ENCODE measurements at places on chromosomes 7 and 10.

DNA sequence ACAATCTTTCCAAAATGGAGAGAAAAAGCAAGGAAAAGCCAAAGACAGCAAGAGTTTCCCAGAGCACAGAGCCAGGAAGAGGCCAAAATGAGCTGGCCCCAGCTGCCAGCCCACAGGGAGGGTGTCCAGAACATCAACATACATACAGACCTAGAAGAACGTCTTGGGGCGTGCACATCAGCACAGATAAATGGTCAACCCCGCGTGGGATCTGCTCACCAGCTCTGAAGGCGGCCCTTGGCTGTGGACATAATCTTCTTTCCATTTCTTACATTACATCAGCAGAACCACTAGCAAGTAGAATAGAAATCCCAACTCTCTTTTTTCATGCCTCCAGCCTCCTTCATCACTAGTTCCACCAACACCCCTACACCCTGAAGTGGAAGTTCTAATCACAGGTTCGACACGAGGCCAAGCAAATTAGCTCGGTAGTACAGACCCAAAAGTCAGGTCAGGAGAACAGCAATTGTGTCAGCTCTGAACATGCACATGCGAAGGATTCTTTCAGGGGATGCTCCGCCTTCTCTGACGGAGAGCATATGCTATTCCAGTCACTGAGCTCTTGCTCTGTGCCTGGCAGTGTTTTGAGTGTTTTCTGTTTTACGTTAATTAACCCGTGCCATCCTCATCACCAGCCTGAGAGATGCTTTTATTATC is 16.4 kb downstream of the SH3PXD2A start:
- no peak for DNase-seq

DNA sequence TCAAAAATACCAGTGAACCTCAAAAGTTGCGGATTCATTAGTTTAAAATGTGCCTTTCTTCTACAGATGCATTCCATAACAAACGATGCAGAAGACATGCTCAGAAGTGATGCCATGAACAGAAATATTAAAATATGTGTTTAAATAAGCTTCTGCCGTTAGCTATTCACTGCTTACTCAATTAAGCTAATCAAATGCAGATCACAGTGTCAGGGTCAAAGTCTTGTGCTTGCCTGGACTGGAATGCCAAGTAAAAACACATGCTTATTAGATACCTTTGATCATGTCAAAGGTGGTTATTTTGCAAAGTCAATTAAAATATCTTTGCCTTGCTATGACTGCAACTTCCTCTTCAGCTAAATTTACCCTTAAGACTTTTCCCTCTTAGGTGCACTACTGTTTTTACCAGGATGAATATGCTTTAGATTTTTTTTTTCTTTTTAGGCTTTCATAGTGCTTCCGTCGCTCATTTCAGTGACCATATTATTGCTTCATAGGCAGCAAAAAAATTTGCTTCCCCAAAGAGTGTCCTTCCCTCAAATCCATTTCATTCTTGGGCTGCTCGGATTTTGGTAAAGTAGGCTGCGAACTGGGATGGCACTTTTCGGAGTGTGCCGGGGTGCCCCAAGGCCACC is 905 bp downstream of the ASB13 start:
- DNase-seq: no peak

- no peak for DNase-seq
Observed at GRCh38 chr7:23196306-23196705, 14.5 kb downstream of the NUP42 start.

DNA sequence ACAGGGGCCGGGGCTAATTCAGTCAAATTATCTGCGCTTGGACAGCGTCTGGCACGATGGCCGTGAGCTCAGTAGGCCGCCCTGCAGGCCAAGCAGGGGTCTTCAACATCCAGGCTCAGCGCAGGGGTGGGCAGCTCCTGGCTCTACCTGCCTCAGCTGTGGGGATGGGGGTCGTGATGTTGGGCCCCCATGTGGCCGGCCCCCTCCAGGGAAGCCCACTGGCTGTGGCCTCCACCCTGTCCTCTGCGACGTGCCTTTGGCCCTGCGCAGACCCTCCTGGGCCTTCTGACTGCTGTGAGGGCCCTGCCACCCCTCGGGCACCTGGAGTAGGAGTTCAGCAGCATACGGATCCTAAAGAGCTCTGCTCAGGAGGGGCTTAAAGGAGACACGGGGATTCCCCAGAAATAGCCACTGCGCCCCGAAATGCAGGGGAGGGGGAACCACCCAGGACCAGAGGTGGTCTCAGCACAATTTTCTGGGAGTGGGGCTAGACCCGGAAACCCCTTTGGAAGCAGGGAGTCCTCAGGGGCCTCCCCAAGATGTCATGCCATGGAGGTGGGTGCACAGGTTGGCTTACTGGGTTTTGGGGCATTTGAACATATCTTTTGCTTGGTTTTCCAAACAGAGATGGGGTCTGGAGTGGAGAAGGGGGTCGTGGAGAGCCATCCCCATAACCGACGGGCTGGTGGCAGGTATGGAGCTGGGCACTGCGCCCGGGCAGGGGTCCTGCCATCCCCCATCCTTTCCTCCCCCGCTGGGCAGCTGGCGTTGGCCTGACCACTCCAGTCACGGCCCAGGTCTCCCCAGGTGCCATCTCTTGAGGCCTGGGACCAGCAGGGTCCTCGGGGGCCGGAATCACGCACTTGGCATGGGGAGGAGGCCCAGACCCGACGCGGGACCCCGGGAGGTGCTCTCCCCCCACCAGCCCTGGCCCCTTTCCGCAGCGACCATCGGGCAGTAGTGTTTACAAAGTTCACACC is 4.0 kb upstream of the ADAP1 start:
- no peak for DNase-seq

GRCh38 chr10:8444630-8445029 is 390.1 kb downstream of the GATA3 start:
- no peak for DNase-seq

GRCh38 chr7:147711447-147711846 is 879.1 kb upstream of the C7orf33 start:
- no peak for DNase-seq

GRCh38 chr10:123535386-123535785 is 130.8 kb upstream of the GPR26 start:
- DNase-seq: no peak

GRCh38 chr10:71981876-71982230 is 17.7 kb downstream of the CHST3 start:
- DNase-seq: no peak

- no peak for DNase-seq
Observed at GRCh38 chr10:75136346-75136745, 24.9 kb downstream of the SAMD8 start.

GRCh38 chr7:5758753-5759335 is 22.6 kb downstream of the RNF216 start:
- no peak for DNase-seq

DNA sequence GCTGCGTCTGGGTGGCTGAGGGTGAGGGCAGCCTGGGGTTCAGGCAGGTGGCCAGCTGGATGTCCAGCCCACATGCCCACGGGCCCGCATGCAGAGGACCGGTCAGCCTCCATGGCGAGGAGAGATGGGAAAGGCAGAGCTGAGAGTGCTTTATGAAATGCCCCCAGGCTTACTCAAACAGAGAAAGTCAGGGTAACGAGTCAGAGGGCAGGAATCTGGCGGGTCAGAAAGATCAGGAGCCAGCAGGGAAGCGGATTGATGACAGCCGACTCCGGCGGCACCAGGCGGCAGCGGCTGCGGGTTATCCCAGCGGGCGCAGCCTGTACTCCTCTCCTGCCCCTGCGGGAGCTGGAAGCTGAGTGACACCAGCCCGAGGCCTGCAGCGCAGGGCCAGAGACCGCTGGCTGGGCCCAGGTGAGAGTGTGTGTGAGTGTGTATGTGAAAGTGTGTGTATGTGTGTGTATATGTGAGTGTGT is 13.4 kb downstream of the SLC13A4 start:
- DNase-seq: no peak

DNA sequence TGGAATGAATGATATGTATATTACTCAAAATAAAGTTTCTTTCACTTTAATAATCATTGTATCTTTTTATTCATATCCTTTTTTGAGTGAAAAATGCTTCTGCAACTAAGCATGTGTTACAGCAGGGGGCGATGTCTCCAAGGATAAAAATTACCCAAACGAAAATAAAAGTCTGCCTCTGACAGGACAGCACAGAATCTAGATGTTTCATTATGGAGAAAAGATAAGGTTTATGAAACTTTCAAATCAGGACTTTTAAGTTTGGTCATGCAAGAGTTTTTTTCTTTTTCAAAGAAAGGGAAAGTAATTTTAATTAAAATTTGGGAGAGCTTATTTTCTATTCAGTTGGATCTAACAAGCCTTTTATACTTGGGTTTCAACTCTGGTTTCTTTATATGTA is 48.4 kb downstream of the TES start:
- DNase-seq: no peak

DNA sequence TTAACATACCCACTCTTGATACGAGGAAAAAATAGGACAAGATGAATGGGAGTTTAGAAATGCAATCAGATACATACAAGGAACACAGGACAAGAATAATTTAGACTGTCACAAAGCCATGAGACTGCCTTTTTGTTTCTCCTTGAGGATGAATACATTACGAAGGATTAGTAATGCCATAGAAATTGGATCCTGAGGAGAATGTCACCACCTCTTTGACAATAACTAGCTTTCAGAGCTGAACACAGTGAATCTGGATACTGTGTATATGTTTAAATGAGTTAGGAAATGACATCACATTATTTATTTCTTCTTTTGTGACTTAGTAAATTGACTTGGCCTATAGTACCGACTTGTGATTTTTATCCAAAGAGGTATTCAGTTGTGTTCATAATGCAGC is 596.3 kb upstream of the CNTNAP2 start:
- no peak for DNase-seq

DNA sequence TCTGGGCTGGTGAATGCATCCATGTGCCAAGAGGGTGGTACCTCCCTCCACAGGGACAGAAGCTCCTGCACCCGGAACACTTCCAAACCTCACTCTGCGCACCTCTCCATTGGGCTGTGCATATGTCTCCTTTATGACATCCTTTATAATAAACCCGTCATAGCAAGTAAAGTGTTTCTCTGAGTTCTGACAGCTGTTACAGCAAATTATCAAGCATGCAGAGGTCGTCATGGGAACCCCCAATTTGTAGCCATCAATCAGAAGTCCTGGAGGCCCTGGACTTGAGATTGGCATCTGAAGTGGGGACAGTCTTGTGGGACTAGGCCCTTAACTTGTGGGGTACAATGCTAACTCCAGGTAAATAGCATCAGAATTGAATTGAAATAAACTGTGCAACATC is 29.4 kb upstream of the PARD3 start:
- DNase-seq: no peak

DNA sequence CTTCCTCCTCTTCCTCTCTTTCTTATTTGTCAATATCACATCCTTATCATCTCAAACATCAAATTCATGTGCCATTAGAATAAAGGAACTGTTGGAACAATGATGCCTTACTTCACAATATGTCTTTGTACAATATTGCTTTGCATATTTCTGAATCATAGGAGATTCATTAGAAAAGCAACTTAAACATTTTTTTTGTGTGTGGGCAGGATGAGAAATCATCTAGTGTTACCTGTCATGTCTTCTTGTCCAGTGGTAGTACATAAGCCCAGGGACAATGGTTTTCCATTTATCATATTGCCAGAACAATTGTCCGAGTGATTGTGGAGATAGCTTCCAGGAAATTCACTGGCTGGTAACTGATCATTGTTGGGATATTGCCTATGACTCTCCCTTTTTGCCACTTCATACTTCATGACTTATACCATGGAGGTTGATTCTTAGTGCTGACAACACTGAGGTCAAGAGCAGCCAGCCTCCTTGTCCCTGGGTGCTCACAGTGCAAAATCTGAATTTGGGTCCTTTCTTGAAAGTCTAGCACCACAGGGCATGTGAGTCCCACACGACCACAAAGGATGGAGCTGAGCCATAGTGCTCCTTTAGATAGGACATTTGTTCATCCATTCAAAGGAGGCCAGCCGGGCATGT is 215.0 kb downstream of the MDFIC start:
- DNase-seq: no peak

- no peak for DNase-seq
Observed at GRCh38 chr7:4195660-4196059, 486.4 kb upstream of the FOXK1 start.

- DNase-seq: no peak
Observed at GRCh38 chr7:132757783-132758182, 181.5 kb upstream of the PLXNA4 start.

- no peak for DNase-seq
Observed at GRCh38 chr10:79283616-79284015, 63.7 kb upstream of the PPIF start.

DNA sequence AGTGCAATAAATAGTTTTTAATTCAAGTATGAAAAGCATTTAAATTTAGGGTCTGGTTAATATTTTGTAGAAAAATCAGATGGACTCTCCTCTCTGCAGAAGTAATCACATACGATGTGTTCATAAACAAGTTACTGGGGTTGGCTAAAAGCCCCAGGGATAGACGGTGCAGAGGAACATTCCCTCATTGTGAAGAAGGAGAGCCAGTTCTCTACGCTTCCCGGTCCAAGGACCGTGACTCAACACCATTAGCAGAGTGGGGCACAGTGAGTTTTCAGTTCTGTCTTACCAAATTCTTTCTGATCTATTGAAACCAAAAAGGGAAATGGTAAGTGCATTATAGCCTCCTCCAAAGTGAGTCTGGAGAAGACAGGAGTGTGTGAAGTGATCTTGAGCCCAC is 327.8 kb downstream of the WDR37 start:
- DNase-seq: no peak

GRCh38 chr7:142632271-142633134 is 116.8 kb upstream of the PRSS1 start:
- DNase-seq: peak; percentile 26

DNA sequence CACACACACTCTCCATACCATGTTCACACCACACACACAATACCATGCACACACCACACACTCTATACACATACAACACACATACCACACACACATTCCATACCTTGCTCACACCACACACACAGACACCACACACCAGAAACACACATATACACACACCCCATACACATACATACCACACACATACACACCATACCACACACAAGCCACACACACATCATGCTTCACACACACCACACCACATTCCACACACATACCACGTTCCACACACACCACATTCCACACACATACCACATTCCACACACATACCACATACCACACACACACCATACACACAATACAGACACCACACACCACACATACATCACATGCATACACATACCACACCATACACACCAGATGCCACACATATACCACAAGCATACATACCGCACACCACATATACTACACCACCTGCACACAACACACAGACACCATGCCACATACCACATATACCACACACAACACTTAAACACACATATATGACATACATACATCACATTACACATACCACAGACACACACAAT is 282.7 kb downstream of the POU6F2 start:
- DNase-seq: no peak

DNA sequence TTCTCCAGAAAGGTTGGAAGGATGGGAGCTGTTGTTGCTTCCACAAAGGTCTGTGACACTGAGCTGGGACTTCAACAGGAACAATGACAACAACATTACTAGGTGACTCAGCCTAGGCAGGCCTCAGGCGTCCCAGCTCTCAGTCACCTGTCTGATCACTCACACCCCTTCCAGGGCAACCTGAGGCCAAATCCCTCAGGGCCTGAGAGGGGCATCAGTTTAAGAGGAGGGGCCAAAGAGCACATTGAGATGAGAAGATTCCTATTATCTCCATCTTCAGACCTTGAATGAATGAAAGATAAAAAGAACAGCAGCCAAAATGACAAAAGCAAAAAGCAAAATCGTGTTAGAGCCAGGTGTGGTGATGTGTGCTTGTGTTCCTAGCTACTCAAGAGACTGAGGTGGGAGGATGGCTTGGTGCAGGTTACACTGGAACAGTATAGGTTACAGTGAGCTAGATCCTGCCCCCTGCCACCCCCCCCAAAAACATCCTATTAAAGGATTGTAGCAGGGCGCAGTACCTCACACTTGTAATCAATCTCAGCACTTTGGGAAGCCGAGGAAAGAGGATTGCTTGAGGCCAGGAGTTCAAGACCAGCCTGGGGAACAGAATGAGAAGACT is at the start of gene ATG9B:
Gene ATG9B, minus strand, starts transcription at position 60 of the 622 bp plus-strand sequence. CDS start 71 bp downstream, outside the sequence.
- DNase-seq: no peak

All from activated CD4-positive, CD25-positive, alpha-beta regulatory T cell treated with anti-CD3 and anti-CD28 coated beads, Interleukin-2, amount 50 U/mL, for 16 hours (primary cell).